ENCODE measurements at places on chromosomes 4 and X.

DNA sequence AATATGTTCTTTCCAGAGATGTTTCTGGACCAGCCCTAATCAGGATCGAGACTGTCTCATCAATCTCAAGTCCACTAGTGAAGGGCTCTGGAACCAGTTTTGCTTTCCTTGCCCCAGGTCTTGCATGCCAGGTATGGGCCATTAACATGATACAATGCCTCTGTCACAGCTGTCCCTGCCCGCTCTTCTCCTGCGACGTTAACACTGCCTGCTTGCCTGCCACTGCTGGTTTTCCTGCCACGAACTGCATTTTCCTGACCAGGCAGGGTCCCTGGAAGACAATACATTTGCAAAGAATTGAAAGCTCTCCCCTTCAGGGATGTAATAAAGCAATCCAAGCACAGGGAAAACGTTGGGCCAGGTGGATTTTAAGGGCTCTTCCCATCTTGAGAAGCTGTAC is 200.3 kb downstream of the MID1 start:
- no peak for DNase-seq

GRCh38 chr4:19010761-19011160 is 989.2 kb upstream of the LCORL start:
- no peak for DNase-seq

DNA sequence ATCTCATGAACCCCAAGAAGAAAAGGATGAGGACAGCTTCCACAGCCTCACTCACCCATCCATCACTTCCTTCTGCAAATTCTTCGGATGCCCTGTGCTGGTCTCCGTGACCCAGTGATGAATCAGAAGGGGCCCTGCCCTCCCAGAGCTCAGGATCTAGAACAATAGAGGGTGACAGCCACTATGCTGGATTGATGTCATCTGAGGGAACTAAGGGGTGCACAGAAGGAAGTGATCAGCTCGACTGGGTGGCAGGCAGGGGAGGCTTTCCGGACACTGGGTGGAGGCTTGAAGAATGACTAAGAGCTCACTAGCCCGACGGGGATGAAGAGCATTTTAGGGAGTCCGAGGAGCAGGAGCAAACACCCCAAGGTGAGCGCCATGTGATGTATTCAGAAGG is 1.4 kb upstream of the ZNF185 start:
- DNase-seq: no peak

DNA sequence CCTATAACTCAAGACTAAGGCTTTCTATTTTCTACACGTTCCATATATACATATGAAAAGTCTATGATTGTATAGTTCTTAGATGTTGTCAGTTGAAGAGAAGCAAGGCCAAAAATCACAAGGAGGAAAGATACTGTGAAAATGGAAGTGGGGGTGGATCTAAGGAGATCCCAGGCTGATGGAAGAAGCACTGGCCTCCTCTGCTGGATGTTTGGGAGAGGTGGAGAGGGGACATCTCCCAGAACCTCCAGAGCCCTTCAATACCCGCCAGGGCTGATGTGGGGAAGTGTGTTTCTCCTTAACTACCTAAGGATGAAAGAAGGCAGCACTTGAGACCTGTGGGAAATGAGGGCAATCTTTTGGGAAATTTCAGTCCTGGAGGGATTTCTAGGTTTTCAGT is 67.4 kb downstream of the RASGEF1B start:
- DNase-seq: no peak

GRCh38 chr4:169658975-169659715 is 38.8 kb downstream of the CLCN3 start:
- DNase-seq: no peak

DNA sequence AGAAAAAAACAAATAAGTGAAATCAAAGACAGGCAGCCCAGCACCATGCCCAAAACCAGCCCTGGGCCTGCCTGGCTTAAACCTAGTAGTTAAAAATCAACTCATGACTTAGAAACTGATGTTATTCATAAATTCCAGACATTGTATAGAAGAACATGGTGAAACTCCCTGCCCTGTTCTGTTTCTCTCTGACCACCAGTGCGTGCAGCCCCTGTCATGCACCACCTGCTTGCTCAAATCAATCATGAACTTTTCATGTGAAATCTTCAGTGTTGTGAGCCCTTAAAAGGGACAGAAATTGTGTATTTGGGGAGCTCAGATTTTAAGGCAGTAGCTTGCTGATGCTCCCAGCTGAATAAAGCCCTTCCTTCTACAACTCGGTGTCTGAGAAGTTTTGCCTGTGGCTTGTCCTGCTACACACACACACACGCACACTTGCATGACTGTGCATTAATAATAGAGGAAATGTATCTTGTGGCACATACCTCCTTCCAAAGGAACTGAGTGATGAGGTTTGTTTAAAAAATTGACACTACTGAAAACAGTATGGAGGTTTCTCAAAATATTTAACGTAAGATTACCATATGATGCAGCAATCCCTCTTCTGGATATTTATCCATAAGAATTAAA is 39.2 kb upstream of the UGT2B7 start:
- DNase-seq: no peak

GRCh38 chr4:85370400-85371032 is 104.4 kb upstream of the ARHGAP24 start:
- DNase-seq: no peak

GRCh38 chr4:102311912-102312311 is 33.4 kb downstream of the SLC39A8 start:
- DNase-seq: no peak

- DNase-seq: no peak
These were observed 7.4 kb downstream of the ARHGAP10 start for GRCh38 chr4:147739239-147739823.

GRCh38 chr4:109691411-109691920 is 11.8 kb downstream of the CASP6 start:
- no peak for DNase-seq

GRCh38 chrX:21493226-21493830 is 119.1 kb downstream of the CNKSR2 start:
- DNase-seq: no peak

DNA sequence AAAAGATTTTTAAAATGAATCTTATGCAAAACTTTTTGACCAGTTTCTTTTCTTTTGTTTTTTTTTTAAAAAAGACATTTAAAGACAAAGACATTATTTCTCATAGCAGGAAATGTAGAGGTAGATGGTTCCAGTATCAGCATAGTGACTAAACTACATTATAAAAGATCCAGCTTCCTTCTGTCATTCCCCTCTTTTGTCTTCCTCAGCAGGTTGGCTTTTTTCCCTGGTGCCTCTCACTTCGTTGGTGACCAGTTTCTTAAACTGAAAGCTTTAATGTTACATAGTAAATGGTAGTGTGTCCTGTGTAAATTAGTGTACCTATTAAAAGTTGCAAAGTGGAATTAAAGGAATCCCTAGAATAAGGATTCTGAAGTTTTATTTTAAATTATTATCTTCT is 36.1 kb downstream of the DCK start:
- no peak for DNase-seq

GRCh38 chr4:121148621-121149020 is 15.5 kb downstream of the TNIP3 start:
- DNase-seq: no peak

- no peak for DNase-seq
These were observed 63.5 kb downstream of the ENPP6 start for GRCh38 chr4:184154199-184154598.

- no peak for DNase-seq
These were observed 820.3 kb upstream of the PCDH10 start for GRCh38 chr4:132328761-132329160.

DNA sequence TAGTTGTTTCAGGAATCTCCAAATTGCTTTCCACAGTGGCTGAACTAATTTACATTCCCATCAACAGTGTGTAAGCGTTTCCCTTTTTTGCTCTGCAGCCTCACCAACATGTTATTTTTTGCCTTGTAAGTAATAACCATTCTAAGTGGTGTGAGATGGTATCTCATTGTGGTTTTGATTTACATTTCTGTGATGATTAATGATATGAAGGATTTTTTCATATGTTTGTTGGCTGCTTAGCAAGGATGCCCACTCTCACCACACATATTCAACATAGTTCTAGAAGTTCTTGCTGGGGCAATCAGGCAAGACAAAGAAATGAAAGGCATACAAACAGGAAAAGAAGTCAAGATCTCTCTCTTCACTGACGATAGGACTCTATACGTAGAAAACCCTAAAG is 472.4 kb downstream of the ZNF674 start:
- DNase-seq: no peak
